B cell (primary cell): ENCODE measurements at places on chromosomes 3 and 15. TPM values are rescaled to one million over a fixed set of nuclear protein-coding genes. Genes with fewer than 3 reads are reported as not detected.

GRCh38 chr3:2635511-2635910, 474.7 kb downstream of the IL5RA start:
- DNase-seq, result no peak

GRCh38 chr3:11624704-11625375, 18.9 kb downstream of the VGLL4 start:
- DNase-seq, result no peak

DNA sequence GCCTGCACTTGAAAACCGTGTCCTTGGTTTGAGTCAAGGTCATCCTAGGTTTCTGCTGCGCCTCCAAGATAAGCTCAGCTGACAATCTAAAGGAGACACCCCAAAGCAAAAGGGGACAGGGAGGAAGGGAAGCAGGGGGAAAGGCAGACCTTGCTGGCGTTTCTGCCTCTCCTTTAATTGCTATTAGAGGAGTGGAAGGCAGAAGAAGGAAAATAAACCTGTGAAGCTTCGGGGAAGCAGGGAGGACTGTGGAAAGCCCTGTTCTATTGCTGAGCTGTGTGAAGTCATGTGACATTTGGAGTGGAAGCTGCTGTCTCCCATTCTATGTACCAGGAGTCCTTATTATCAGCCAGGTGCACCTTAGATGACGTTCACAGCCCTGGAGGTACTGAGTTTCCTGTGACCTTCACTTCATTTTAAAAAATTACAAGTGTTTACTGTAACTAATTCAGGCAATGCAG, 21.5 kb upstream of the CHD2 start:
- DNase-seq, result no peak

- DNase-seq, result no peak
Observed at GRCh38 chr3:123961508-123961856, 453 bp upstream of the CCDC14 start.

- DNase-seq, result no peak
Observed at GRCh38 chr15:88231909-88232644, 24.5 kb downstream of the NTRK3 start.

DNA sequence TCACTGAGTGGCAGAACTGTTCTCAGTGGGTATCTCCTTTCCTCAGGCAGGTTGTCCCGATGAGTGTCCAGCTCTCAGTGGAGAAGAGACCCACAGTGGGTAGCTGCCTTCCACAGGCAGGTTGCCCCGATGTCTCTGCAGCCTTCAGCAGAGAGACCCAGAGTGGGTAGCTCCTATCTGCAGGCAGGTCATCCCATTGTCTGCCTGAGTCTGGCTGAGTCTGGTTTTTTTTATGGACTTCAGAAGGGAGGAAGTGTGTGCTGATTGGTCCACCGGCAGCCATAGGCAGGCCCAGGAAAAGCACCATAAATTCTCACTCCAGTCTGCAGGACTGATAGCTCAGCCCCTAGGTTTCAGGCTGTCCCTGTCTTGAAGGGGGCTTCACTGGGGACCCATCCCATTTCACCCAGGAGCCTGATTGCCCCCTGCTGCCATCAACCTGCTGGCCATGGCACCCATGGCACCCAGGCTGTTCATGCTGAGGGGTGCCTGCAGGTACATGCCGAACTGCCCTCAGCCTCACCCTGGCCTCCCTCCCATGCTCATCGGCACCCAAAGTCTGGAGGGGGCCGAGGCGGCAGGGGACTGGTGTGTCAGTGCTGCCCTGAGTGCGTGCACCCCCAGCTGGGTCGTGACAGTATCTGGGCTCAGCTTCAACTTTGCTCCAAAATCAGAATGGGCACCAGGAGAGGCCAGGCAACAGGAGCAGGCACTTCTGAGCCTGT, 3.6 kb upstream of the LIMD1 start:
- no peak for DNase-seq

DNA sequence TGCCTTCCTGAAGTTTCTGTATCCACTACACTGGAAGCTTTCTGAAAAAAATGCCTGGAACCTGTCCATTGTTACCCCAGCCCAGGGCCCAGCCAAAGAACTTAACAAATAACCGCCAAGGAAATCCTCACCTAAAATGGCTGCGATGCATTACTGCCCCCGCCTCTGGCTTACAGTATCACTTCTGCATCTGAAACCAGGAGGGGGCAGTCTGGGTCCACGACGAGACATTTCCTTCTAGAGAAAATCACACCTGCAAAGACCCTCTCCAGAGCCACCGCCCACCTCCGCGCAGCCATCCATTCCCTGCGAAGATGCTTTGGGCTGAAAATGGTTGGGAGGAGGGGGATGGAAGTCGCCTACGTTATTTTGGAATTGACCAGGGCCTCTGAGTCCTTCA, 22.4 kb upstream of the CELF6 start:
- peak; percentile 61 for DNase-seq

GRCh38 chr15:79373728-79374127, 58.4 kb upstream of the MINAR1 start:
- no peak for DNase-seq

INSYN1 gene
- not detected in 2 replicates for polyA plus RNA-seq

DNA sequence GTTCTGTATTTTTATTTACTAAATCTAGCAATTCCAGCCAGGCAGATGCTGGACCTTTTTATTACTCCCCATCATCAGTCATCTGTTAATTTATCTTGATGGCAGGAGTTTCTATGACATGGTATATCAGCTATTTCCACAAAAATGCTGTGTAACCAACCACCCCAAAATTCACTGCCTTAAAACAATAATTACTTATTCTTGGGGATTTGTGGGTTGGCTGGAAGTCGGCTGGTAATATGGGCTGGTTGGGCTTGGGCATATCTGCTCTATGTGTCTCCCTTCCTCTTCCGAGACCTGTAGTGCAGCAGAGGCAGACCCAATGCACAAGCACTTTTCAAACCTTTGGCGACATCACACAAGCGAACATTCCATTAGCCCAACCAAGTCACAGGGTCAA, 92.1 kb upstream of the UBE2E1 start:
- no peak for DNase-seq

DNA sequence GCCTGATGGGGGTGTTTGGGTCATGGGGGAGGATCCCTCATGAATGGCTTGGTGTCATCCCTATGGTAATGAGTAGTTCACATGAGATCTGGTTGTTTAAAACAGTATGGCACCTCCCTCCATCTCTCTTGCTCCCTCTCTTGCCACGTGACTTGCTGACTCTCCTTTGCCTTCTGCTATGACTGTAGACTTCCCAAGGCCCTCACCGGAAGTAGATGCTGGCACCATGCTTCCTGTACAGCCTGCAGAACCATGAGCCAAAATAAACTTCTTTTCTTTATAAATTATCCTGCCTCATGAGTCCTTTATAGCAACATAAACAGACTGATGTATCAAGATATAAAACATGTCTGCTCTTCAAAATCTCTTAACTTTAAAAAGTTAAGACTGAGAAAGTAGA, 96.1 kb downstream of the TFDP2 start:
- no peak for DNase-seq

DNA sequence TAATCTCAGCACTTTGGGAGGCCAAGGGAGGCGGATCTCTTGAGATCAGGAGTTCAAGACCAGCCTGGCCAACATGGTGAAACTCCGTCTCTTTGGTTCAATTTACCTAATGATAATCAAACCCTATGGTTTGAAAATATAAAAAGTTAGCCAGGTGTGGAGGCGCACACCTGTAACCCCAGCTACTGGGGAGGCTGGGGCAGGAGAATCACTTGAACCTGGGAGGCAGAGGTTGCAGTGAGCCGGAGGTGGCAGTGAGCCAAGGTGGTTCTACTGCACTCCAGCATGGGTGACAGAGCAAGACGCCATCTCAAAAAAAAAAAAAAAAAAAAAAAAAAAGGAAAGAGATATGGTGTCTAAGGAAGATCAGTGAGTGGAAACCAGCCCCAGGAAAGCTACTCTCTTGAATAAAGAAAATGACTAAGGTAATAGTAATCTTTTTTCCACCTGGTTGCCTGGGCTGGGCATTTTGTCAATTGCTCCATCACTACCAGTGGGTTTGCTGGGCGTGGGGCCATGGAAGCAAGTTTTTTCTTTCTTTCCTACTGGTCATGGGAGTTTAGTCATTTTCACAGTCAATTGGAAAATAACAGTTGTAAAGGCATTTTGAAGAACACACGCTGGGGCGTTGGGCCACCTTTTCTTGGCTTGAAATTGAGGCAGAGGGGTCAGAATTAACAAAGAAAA, 387.6 kb upstream of the RGMA start:
- DNase-seq, result no peak

- peak; percentile 9 for DNase-seq
Observed at GRCh38 chr3:17394541-17395155, 347.8 kb downstream of the TBC1D5 start.

GRCh38 chr3:140916603-140917002, 25.0 kb upstream of the SLC25A36 start:
- DNase-seq, result no peak

SOX14 gene
- not detected in 2 replicates for polyA plus RNA-seq

GRCh38 chr3:105767776-105768175, 101.0 kb downstream of the CBLB start:
- no peak for DNase-seq

MYD88 gene
- 29.3 and 48.0 TPM in 2 replicates for polyA plus RNA-seq

DNA sequence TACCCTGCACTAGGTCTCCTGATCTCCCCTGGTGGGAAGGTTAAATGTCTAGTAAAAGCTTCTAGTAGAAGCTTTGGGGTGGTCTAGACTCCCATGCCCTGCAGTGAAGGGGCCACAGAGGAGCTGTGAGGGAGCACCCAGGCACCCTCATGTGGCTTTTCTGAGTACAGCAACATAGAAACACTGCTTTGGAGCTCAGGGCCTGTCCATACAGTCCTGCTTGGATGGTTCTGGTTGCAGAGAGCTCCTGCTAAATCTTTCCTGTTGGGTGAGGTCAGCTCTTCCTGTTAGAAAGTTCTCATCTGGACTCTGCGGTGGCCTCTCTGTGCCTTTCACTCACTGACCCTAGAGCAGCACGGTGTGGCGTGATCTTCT, 47.8 kb downstream of the GPD1L start:
- DNase-seq, result no peak

DNA sequence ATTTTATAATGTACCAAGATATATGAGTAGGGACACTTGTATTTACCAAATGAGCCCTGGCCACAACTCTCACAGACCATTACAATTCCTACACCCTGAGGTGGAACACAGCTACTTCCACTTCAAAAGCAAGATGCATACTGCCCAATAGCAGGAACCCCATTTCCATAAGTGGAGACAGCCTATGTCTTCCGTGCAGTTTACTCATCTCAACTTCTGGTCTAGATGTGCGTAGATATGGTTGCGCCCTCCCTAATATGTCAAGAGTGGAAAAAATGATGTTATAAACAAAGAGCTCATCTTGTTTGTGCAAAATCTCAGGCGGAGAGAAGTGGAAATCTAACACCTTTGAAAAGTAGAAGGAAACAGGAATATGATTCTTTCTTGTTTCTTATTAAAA, 44.6 kb downstream of the RAB27A start:
- DNase-seq, result no peak

CCDC39 gene
- polyA plus RNA-seq, result not detected in 2 replicates

IREB2 gene
- 14.7 and 29.2 TPM in 2 replicates for polyA plus RNA-seq
